ENCODE measurements at places on chromosomes 7 and 10. TPM values are rescaled to one million over a fixed set of nuclear protein-coding genes. Genes with fewer than 3 reads are reported as not detected.
A peak's percentile ranks its signal among the peaks of the same experiment; 100 is the strongest.

DNA sequence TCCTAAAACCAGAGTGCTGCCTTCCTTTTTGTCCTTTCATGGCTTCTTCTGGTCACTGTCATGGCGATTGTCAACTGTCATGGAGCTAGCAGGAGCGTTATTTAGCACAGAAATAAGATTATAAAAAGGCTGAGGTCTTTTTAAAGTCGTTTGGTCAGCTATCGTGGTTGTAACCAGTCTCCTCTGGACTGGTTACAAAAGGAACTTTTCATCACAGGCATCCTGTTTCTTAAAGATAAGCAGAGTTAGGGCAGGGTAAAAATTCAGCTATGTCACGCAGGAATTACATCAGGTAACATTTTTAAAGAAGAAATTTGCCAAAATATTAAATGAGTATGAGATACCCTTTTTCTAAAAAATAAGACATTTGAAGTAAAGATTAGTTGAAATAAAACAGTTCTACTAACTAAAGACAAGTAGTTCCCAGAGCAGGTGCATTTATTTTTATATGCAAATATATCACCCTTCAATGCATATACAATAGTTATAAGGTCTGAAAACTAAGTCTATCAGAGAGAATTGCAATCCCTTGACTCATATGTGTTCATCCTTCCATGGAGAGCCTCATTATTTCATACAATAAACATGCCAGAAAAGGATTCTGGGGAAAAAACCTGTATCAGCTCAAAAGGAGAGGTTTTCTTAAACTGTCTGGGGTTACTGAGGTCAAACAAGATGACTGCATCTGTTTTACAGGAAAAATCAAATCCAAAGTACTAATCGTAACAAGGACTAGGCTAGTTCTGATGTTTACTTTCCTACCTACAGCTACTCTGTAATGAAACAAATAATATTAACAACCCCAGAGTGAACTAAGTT is 20.9 kb downstream of the FAM24A start:
- no peak for DNase-seq

GRCh38 chr10:47024046-47024322 is 112.8 kb downstream of the PTPN20 start:
- no peak for DNase-seq

DNA sequence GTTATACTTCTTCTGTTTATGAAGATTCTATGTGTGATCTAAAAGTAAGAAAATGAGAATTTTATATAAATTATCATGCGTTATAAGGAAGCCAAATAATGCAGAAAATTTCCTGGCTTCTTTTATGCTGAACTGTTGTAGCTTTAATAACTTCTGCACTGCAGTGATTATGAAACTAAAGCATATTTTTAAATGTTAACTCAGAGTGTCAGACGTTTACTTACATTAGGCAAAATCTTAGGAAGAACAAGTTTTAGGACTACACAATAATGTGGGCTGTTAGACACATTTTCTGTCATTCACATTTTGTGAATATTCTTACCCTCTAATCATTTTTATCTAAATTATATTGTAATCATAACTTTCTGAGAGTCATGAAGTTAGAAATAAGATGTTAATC is 22.0 kb downstream of the GRM3 start:
- no peak for DNase-seq

GRCh38 chr7:25643286-25643685 is 415.0 kb upstream of the NPVF start:
- DNase-seq: peak; percentile 42

- DNase-seq: no peak
Measured at GRCh38 chr10:132245056-132245455, 58.3 kb downstream of the DPYSL4 start.

DNA sequence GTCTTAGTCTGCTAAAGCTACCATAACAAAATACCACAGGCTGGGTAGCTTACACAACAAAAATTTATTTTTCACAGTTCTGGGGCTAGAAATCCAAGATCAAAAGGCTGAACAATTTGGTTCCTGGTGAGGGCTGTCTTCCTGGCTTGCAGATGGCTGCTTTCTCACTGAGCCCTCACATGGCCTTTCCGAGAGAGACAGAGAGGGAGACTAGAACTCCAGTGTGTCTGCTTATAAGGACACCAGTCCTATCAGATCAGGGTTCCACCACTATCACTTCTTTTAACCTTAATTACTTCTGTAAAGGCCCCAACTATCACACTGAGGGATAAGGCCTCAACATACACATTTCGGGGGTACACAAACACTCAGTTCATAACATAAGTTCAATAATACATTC is 527.4 kb upstream of the VSTM2A start:
- DNase-seq: no peak

DNA sequence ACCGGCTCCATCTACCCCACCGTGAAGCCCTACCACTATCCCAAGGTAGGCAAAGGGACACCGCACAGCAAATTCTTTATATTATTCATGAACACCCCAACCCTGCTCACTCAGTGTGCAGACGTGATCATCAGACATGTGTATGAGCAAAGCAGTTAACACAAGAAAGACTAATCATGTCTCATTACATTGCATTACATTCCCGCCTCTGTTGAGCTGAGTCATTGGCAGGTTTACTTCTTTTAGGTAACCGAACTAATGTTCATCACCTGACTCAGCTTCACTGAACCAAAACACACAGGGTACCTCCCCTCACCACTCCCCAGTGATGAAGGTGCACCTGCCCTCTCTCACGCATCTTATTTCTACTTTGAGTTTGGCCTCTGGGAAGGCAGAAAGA is 233.4 kb downstream of the PAXIP1 start:
- no peak for DNase-seq

DNA sequence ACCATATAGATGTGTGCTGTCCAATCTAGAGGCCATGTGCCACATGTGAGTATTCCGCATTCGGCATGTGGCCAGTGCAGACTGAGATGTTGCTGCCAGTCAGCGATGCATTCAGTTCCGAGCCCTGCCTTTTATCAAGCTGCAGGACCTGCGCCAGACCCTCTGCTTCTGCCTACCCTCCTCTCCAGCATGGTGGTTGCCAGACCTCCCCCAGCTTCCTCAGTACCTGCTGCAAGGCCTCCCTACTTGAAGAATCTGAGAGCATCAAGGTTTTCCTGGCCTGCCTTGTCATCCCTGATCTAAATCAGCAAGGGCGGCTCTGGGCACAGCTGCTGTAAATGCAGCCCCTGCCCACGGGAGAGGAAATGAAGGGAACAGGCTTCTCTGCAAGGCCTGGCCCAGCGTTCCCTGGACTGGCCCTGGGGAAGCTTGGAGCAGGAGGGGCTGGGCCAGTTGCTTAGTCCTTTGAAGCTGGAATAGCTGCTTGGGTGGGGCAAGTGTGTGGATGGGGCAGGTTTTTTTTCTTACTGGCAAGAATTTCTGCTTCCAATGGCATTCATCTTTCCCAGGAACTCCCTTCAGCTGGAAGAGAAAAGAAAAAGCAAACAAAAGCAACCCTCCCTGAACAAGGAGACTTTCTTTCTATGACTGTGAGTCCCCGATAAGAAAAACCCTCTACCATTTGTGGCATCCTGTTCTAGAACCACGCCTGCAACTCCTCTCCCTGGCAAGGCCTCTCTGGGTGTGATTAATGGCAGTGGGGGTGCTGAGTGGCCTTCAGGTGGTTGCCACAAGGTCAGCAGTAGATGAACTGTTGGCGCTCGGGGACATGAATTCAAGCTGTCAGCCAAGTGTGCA is 93.0 kb downstream of the NHLRC2 start:
- DNase-seq: peak; percentile 7

DNA sequence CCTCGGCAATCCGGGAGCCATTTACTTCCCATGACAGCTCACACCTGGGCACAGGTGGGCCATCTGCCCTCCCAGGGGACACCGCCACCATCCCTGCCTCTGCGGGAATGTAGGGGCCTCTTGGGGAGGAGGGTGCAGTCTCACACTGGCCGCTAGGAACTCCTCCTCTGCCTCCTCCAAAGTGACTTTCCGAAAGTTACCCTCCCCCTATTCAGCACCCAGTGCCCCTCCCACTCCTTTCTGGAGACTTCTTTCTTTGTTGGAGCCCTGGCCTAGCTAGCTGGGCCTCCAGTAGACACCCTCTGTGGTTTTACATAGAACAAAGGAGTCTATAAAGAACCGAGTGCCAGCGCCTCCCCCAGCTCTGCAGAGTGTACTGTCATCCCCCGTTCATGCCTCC is 45.8 kb upstream of the MNX1 start:
- DNase-seq: peak; percentile 15

GRCh38 chr10:8159341-8160165 is 105.1 kb downstream of the GATA3 start:
- DNase-seq: no peak

GRCh38 chr7:85719981-85720953 is 533.4 kb upstream of the SEMA3D start:
- no peak for DNase-seq

DNA sequence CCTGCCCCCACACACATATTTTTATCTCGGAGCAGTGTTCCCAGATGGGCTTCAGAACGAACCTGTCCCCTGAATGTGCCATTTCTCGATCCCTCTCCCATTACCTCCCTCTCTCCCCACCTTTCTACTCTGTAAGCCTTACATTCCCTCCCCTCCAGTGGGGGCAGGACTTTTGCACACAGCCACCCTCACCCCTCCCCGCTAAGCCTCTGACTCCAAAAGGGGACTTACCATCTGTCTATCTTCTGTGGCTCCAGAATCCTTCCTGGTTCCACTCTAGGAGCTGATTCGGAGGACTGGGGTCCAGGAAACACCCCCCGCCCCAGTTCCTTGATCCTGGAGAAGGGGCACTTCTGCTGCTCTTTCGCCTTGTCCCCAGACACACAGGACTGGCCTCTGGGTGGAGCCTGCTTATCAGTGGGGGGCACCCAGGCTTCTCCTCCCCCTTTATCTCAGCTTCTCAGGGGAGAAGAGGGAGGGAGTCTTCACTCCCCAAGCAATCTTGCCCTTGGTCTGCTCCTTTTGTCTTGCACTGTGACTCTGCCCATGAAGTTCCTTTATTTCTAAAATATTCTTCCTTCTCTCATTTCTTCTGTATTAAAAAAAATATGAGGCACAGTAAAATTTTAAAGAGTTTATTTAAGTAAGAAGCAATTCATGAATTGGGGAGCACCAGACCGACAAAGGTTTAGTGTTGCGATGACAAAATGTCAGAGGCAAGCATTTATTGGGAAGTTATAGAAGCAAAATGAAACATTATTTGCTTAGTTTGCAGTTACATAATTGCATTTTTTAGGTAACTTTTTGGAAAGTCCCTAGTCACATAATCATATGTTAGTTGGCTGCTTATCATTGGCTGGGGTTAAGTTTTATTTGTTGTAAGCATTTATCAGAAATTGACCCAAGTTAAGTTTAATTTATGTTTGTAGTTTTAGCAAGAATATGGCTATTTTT is at the start of gene KEL:
Gene KEL (minus strand): TSS at position 391 of the 954 bp plus-strand sequence. CDS start 157 bp downstream, at position 234.
- no peak for DNase-seq

GRCh38 chr7:4818000-4818794 is 42.8 kb downstream of the AP5Z1 start:
- DNase-seq: peak; percentile 81

Gene A1CF
- total RNA-seq: not detected

Gene KIAA1549
- 4.1 TPM for total RNA-seq

Gene FAM3C
- total RNA-seq: 65.7 TPM

Gene FGF8
- total RNA-seq: not detected

Gene TMEM176A
- total RNA-seq: 67.9 TPM

Gene CALHM3
- not detected for total RNA-seq

Gene LIPN
- total RNA-seq: 1.0 TPM

Gene TRIM4
- total RNA-seq: 31.8 TPM

Data from upper lobe of left lung (tissue), 6 donors.